ENCODE measurements at places on chromosomes 6 and 20.

DNA sequence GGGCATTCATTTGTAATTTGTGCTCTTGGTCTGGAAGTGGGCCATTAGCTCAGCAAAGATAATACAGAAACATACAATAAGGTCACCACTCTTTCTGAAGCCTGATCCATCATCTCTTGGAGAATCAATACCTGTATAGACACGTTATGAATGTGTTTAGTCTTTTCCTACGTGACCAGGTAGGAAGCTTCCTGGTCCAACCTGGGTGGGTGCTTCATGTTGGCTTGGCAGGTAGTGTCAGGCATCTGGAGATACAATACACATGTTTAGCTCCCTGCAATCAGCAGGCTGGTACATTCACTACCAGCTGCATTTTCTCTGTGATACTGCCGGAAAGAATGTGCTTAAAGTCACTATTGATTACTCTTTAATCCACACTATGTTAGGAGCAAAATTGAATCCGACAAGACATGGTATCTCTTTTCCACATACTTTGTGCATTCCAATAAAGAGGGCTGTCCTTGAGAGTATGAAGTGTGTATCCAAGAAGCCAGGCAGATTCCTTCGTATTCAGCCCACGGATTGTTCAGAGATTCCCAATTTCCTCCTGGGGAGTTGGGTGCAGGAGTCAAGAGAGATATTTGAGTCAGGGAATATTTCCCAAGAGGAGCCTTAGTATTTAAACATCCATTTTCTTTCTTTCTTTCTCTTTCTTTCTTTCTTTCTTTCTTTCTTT is 49.9 kb upstream of the RANBP9 start:
- DNase-seq, result no peak

DNA sequence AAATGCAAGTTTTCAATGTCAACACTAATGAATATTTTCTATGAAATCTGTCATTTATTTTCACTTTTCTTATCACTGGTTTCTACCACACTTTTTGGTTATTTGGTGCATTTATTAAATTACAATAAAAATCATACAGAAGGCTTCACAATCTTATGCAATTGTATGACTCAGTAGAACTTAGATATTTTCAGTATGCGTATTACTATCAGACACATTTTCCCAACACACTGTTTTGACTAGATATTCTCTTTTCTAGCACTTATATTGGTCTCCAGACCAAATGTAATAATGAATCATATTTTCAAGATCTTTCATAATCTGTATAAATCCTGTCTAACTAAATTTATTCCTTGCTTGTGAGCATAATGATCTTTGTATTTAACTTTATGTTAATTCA is 74.1 kb downstream of the FAM83B start:
- no peak for DNase-seq

DNA sequence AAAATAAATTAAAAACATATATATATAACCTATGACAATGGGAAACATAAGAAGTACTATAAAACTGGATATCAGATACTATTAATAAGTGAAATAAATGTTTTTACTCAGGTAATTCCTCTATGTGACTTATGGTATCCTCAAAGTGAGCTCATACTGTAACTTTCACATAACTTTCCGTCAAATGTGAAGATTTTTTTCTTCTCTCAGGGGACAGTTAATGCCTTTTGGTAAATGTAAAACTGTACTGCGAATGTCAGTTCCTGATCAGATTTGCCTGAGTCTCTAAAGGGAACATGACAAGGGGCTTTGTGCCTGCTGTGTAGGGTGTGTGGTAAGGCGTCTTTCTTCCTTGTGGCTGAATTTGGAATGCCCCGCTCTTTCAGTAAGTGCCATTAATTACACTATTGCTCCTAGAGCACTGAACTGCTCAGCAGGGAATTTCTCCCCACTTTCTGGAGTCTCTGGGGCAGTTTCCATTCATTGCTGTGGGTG is 271.8 kb downstream of the PRL start:
- no peak for DNase-seq

DNA sequence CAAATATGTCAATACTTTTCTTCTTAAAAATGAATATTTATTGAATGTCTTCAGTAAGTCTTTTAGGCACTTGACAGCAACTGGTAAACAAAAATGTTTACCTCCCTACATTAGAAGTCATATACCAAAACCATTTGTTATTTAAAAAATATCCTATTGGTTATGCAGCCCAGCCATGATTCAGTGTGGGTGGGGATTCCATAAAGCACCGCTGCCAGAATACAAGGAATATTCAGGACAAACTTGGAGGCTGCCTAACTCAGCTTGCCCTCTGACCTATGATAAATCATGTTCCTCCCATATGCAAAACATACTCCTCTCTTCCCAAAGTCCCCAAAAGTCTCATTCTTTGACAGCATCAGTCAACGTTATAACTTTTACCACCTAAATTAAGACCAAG is 486.8 kb upstream of the IRAK1BP1 start:
- DNase-seq, result no peak
